ENCODE measurements at places on chromosomes 3 and 15.

GRCh38 chr3:190883973-190884832, 21.7 kb upstream of the GMNC start:
- DNase-seq, result peak; percentile 9

- no peak for DNase-seq
These were observed 170.4 kb downstream of the ZMAT3 start for GRCh38 chr3:178901204-178901603.

GRCh38 chr15:76449455-76449854, 112.9 kb downstream of the ISL2 start:
- no peak for DNase-seq

DNA sequence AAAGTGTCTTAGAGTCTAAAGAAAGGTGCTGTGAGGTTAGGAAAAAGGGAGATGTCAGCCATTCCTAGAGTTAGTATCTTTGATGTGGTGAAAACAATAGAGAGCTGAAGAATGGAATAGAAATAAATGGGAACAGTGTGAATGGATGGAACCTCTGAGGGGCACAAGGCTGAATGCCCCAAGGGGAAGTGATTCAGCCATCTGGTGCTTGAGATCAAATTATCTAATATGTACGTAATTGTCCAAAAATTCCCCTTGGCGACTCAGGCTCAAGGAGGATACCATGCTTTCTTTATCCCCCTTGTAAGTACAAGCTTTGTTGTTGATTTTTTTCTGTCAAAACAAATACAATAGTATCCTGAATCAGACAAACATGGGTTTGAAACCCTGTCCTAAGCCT, 361.6 kb downstream of the LSAMP start:
- no peak for DNase-seq

- DNase-seq, result no peak
These were observed 393.7 kb downstream of the FEZF2 start for GRCh38 chr3:61979638-61980037.

- DNase-seq, result no peak
These were observed 2.6 kb downstream of the FAM43A start for GRCh38 chr3:194688200-194688740.

GRCh38 chr3:37668431-37668817, 193.3 kb upstream of the CTDSPL start:
- DNase-seq, result no peak

DNA sequence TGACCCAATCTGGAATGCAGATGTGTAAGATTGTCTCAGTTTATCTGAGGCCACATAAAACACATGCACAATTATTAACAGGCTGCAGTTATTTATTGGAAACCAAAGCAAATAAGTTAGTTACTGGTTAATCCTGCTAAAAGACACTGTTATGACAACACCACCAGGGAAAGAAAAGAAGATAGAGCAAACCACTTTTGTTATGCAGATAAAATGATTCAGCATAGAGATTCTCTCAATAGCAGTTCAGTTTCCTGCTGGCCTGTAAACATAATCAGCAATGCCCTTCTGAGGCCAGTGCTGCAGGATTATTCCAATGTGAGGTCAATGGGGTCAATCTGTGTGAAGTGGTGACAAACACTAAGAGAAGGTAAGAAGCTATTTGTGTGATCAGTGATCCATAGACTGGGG, 244.4 kb downstream of the ZBTB20 start:
- no peak for DNase-seq

DNA sequence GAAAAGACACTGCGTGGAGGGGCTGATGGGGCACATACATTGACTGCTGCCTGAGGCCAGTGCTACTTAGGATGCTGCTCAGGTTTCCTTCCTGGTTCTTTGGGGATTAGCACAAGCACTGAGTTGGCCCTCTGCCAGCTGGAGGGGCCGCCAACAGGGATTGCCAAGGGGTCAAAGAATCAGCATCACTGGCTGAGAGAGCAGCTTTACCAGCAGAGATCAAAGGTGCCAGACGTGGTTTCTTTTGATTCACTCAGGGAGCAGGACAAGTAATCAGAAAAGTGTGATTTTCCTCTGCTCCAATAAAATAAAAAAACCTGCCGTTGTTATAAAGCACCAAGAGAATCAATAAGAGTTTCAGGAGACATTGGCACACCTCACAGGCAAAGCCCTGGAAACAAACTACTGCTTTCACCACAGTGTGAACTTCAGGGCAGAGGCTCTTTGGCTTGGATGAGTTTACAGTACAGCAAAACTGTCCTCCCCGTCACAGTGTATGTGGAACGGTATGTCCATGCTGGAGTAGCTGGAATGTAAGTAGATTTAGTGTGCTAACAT, 45.8 kb upstream of the FSIP1 start:
- no peak for DNase-seq

- no peak for DNase-seq
These were observed 5.8 kb upstream of the TUSC2 start for GRCh38 chr3:50333744-50334328.

DNA sequence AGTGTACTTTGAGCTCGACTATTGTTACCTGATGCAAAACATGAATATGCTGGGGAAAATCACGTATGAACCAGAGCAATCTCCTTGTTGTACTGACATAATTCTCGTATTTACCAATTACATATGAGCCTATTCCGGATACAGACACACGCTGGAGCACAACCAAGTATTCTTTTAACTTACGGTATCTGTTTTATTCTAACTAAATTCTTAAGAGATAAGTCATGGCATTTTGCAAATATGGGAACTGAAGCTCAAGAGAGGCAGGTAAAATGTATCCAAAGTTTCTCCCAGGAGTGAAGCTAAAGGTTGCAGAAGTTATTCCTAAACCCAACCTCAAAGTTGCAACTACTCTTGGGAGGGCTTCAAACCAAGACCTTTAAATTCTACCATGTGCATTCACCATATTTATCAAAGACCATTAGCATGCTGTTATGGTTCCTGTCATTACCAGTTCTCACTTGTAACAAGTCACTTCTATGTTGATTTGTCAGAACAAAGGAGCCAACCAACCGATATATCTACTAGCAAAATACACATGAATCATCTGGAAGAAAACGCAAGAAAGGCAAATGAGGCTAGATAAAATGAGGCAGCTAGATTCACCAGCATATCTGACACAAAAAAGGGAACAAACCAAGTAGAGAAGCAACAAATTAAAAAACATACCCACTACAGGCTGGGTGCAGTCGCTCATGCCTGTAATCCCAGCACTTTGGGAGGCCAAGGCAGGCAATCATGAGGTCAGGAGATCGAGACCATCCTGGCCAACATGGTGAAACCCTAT, 17.8 kb downstream of the TBL1XR1 start:
- DNase-seq, result no peak

GRCh38 chr3:55128225-55128823, 200.5 kb upstream of the LRTM1 start:
- DNase-seq, result no peak

DNA sequence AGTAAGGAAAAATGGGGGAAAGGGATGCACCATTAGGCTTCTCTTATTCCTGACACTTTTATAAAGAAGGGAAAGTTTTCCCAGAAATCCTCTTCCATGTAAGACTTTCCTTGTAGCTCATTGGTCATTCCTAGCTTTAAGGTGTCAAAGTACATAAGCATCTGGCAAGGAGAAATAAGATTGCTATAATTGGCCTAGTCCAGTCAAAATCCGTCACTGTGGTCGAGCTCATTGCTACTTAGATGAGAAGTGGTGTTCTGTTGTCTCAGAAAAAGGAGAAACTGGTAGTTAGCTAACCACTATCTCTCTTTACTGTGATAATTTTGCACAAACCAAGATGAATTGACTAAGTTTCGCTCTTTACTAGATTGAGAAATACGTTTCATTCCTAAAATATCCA, 370.1 kb downstream of the CNTN4 start:
- DNase-seq, result peak; percentile 18

DNA sequence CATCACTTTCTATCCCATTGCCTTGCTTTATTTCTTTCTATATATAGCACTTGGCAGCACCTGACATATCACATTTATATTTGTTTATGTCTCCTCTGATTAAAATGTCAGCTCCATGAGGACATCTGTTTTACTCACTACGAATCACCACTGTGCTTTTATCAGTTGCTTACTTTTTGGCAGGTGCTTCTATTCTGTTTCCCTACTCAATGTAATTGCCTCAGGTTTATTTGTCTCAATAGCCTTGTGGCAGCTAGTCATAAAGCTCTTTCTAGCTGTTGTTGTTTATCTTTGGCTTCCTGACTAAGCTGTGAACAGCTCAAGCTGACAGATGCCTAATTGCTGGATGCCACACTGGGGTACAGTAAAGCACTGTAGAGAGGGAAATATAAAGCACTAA, 85.5 kb downstream of the VPS13C start:
- DNase-seq, result no peak

DNA sequence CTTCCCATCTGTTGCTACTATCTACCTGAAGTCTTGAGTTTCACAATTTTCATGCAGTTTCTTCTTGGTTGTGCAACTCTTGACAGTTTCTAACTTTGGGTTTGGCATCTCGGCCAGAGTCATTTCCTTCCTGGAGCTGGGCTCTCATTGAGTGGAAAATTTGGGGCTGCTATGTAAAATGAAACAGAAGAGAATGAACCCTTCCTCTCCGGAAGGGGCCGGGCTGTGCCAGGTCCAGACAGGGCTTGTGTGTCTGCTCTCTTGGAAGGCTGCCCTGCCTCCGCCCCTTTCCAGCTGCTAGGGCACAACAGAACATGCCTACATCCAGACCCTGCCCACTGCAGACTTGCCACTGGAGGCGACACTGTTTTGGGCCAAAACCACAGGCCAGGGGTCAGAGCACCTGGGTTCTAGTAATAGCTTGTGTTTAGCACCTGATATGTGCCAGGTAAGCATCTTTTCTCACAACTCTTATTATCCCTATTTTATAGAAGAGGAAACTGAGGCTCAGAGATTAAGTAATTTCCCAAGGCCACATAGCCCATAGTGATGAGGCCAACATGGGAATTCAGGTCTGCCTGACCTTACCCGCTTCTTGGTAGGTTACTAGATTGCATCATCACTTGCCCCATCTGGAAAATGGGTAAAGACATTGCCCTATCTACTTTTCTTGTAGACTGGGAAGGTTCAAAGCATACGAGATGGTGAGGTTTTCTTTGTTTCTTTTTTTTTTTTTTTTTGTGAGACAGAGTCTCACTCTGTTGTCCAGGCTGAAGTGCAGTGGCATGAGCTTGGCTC, 25.0 kb downstream of the IRAK2 start:
- no peak for DNase-seq

GRCh38 chr3:51340013-51340829, 44.9 kb upstream of the MANF start:
- no peak for DNase-seq

DNA sequence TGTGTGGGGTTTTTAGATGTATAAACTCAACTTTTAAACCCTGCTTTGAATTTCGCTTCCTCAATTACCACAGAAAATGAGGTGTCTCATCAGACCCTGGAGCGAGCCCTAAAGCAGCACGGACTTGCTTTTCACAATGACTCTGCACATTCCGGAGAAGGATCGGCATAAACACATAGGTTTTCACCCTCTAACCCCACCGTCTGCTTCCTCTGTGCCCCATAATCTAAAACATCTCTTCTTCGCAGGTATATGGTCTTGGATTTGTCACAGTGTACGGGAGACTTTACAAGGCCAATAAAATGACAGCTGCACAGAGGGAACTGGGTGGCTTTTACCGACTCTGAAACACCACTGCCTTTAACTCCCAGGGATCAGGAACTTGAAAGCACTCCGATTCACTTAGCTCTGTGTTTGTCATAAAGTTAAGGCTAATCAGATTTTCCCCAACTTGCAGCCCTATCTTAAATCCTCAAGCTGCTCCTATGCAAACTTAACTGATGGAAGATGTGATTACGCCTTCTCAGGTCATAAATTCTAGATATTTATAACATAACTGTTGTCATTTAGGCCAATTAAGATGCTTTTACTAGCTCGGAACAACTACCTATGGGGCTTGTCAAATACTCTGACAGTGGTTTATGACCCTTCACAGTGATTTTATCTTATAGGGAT, 133.4 kb upstream of the WNT5A start:
- DNase-seq, result peak; percentile 35

DNA sequence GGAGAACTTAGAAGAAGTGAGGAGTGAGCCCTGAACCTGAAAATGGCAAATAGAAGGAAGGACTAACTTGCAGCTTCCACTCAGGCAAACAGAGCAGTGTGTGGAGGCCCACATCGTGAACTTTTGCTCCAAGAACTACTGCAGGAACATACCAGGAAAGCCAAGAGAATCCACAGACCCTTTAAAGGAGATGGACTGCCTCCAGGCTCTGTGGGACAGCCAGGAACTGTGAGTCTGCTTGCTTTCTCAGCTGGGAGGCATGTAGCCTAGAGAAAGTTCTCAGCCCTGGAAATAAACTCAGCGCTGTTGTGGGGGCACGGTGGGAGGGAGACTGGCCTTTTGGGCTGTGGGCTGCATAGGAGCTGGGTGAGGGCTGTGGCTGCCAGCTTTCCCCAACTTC, 93.0 kb downstream of the SNRK start:
- DNase-seq, result no peak

DNA sequence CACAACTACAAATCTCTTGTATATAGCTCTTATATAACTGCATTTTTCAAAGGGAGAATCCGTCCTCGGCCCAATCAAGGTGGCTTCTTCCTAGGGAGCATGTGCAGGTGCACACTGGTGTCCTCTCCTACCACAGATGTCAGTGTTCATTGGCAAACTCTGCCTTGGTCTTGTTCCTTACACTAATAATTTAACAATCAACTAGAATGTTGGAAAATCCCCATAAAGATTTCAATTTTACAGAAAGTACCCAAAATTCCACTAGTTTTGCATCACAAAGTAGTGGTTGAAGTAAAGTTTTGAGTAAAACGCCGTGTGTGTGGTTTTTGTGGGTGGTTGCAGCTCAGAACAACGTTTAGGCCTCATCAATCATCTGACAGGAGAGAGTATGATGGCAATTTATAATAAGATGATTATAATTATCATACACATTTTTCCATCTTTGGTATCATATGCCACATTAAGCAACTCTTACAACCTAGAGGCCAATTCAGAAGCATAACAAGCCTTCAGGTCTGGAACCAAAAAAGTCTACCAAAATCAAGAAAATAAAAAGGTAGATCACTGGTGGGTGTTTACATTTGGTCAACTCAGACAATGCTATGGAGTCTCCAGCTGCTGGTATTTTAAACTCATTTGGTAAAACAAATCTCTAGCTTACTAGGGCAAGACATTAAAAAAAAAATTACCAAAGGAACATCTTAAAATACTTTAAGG, 128.9 kb upstream of the BHLHE40 start:
- DNase-seq, result peak; percentile 81

GRCh38 chr3:44339181-44340057, 853 bp downstream of the TCAIM start:
- no peak for DNase-seq

- DNase-seq, result no peak
These were observed 19.2 kb downstream of the AKAP13 start for GRCh38 chr15:85399627-85400026.

DNA sequence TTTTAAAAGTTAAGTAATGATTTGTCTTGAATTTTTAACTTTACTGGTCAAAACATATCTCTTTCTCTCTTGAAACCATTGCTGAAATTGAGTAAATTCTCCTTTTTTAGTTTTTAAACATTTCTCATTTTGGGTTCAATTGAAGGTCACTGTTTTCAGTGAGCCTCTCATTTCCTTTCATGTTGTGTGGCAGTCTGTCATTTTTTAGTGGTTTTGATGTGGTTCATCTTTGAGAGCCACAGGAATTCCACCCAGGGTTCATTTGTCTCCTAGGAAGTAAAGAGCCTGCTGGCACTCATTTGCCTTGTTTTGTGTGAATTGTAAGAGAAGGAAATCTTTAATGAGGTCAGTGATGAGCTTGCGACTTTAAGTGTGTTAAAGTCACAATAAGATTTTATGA, 10.4 kb downstream of the CLDN11 start:
- DNase-seq, result no peak
